ENCODE measurements at places on chromosomes 11 and 22. TPM values are rescaled to one million over a fixed set of nuclear protein-coding genes. Genes with fewer than 3 reads are reported as not detected.

GRCh38 chr11:71311176-71311925, 59.0 kb upstream of the SHANK2 start:
- no peak for DNase-seq

GRCh38 chr22:43216738-43217137, 29.8 kb upstream of the TTLL12 start:
- no peak for DNase-seq

Gene MS4A15
- not detected for polyA plus RNA-seq

DNA sequence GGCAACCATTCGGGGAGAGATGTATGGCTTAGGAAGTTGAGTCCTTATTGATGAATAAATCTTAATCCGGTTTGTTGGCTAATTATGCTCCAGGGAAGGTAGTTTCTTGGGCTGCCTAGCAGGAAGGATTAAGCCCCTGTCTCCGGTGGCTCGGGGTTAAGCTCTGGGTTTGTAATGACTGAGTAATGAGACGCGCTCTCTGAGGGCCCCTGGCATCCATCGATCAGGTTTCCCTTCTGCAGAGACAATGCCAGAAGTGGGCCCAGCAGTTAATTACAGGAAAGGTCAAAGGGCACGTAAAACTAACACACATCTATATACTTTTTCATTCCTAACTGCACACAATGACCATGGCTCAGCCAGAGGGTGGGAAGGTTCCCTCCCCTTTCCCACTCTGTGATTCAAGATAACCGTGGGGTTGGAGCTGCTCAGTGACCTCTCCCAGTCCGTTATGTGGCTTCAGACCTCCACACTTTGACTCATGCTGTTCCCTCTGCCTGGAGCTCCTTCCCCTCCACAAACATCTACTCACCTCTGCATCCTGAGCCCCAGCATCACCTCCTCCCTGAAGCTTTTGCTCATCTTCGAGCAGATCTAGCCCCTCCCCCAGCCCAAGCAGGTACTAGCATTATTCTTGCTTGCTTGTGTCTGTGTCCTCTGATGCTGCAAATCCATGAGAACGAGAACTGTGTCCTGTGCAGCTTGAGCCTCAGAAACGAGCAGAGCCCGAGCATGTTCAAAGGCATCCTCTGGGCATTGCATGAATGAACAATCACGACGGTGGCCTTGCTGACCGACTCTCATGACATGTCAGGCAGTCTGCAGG, 16.6 kb downstream of the SCUBE1 start:
- no peak for DNase-seq

Gene KCNA4
- polyA plus RNA-seq = 0.13 TPM

Gene GPR83
- 0.75 TPM for polyA plus RNA-seq

- no peak for DNase-seq
These were observed 53.7 kb upstream of the MTMR2 start for GRCh38 chr11:95977534-95978174.

Gene MN1
- 11.7 TPM for polyA plus RNA-seq

- no peak for DNase-seq
These were observed 71.5 kb upstream of the SORL1-AS1 start for GRCh38 chr11:121524233-121524631.

DNA sequence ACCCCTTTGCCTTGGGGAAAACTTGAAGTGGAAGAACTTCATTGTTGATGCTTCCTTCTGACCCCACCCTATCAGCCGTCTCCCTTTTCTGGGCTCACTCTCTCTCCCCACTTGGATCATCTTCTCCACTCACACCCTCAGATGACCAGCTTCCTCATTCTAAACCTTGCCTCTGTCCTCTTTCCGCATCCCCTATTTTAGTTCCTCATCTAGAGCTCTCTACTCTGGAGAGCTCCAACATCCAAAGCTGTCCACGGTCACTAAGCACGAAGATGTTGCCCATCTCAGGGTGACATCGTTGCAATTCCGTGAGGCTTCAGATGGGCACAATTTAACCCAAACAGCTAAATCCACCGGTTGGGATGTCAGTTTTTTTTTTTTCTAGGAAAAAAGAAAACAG, 31.6 kb upstream of the ME3 start:
- DNase-seq = no peak

DNA sequence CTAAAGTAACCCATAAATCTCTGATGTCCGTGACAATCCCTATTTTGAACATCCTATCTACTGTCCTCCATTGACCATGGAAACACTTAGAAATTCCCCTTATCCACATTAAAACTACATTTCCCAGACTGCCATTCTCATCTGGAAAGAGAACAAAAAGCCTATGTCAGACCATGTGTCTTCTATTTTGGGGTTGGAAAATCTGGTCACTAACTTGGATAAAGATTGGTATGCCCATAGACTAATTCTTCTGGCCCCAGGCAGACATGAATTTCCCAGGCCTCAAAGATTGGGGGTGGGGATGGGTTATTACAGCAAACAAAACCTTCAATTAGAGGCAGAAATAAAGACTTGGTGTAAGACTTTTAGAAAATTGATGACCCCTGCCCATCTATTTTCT, 30.9 kb upstream of the CREB3L1 start:
- DNase-seq = no peak

- no peak for DNase-seq
These were observed 1.8 kb downstream of the TESMIN start for GRCh38 chr11:68749229-68750123.

GRCh38 chr11:44531116-44531504, 34.4 kb upstream of the CD82 start:
- DNase-seq = no peak

Gene PLET1
- polyA plus RNA-seq = not detected

Gene SAA4
- not detected for polyA plus RNA-seq

GRCh38 chr22:49150801-49151221, 676.9 kb downstream of the BRD1 start:
- DNase-seq = no peak

DNA sequence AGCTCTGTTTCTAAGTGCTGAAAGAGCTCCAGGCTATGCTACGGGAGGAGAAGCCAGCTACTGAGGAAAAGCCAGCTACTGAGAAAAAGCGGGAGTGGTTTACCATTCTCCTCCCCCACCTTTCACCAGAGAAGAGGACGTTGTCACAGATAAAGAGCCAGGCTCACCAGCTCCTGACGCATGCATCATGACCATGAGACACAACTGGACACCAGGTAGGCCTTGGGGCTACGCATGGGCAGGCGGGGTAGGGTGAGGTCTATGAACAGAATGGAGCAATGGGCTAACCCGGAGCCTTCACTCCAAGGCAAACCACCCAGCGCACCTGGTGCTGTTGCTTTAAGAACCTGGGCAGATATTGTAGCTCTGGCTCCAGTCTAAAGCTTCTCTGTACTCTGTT, 1.1 kb downstream of the IL18BP start:
- DNase-seq = no peak

DNA sequence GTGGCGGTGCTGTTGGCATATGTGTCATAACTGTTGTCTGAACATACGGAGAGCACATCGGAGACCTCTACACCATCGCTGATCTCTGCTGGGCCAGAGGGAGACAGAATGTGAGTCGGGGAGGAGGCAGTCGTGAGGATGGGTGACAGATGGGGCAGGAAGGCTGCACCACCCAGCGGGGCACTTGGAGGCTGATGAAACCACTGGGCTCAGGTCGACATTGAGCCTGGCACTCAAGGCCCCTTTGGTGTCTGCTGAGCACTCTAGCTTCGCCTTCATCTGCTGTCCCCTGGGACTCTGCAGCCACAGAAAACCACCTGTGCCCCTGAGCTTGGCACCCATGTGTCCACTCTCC, 2.5 kb upstream of the KLHL35 start:
- no peak for DNase-seq

GRCh38 chr11:112174789-112175598, at the start of gene BCO2:
Gene BCO2 (plus strand): TSS chr11:112175512. CDS start chr11:112175602, 90 bp downstream.
- DNase-seq = peak; percentile 88

DNA sequence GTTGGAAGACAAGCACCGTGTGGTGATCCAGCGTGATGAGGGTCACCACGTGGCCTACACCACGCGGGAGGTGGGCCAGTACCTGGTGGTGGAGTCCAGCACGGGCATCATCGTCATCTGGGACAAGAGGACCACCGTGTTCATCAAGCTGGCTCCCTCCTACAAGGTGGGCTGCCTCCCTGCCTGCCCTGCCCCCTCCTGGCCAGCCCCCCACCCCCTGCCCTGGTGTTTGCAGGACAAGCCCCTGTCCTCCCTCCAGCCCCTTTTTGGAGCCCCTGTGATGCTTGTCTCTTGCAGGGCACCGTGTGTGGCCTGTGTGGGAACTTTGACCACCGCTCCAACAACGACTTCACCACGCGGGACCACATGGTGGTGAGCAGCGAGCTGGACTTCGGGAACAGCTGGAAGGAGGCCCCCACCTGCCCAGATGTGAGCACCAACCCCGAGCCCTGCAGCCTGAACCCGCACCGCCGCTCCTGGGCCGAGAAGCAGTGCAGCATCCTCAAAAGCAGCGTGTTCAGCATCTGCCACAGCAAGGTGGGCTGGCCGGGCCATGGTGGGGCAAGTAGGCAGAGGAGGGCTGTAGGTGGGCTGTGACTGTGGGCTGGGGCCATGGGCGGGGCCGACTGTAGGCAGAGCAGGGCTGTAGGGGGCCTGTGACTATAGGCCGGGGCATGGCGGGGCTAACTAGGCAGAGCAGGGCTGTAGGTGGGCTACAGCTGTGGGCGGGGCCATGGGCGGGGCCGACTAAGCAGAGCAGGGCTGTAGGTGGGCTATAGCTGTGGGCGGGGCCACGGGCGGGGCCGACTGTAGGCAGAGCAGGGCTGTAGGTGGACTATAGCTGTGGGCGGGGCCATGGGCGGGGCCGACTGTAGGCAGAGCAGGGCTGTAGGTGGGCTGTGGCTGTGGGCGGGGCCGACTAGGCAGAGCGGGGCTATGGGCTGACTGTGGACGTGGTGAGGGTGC, 13.6 kb downstream of the MUC2 start:
- no peak for DNase-seq

DNA sequence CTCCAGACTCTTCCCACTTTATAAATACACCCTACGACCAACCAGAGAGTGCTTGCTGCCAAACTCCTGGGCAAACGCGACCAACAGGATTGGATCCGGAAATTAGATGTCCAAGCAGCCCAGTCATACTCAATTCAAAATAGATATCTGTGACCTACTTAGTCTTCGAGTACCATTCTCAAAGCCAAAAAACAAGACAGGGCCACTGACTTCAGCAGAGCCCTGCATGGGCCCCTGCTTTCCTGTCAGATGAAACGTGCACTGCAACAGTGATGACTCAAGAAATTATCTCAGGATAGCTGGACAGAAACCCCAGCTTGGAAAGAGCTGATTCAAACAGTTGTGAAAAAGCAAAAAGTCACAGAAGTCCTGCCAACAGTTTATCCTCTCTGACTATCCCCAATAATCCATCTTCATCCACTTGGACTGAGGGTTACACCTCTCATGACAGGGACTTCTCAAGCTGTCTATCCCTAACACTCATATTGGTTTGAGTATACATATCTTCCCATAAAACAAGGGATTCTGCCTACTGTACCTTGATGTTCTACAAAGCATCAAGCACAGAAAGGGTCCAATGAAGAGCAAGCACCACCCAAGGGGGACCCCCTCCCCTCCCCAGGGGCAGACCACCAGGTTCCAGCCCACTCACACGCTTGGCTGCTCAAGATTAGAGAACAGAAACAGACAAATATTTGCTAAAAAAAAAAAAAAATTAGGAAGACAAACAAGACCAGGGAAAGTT, 17.4 kb downstream of the SMCO4 start:
- no peak for DNase-seq

DNA sequence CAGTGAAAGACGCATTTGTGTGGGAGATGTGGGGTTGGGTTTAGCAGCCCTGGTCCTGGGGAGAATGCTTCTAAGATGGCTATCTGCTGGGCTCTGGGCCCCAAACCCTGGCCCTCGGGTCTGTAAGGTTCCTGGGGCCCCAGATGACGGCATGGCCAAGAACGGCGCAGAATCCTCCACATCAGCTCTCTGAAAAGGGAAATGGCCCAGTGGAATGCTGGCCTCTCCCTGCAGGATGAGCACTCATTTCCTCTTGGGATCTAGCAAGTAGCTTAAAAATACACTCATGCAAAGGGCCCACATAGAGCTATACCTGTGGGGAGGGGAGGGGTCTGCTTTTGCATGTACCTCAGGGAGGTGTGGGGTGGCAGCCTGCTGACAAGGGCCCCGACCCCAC, 37.5 kb upstream of the LINC01488 start:
- no peak for DNase-seq

- DNase-seq = no peak
These were observed 13.0 kb downstream of the TUB start for GRCh38 chr11:8093931-8094575.

DNA sequence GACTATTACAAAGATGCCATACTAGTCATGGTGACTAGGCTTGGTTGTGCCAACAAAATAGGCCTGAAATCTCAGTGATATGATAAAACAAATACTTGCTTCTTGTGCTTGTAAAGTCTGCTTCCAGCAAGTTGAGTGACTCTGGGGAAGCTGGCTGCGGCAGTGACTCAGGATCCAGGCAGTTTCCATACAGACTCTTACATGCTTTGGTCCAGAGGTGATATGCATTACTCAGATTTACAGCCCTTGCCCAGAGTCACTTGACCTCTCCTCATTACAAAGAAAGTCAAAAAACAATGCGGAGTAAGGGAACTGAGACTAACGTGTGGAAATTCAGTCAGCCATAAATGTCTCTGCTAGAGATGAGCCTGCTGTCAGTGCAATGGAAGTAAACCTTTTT, 387.5 kb downstream of the KCNA4 start:
- peak; percentile 25 for DNase-seq

- DNase-seq = no peak
These were observed 753.1 kb downstream of the TBC1D22A start for GRCh38 chr22:47515384-47516125.

Gene MYRF
- 23.1 TPM for polyA plus RNA-seq

GRCh38 chr22:35620624-35621251, 3.6 kb upstream of the MB start:
- no peak for DNase-seq

DNA sequence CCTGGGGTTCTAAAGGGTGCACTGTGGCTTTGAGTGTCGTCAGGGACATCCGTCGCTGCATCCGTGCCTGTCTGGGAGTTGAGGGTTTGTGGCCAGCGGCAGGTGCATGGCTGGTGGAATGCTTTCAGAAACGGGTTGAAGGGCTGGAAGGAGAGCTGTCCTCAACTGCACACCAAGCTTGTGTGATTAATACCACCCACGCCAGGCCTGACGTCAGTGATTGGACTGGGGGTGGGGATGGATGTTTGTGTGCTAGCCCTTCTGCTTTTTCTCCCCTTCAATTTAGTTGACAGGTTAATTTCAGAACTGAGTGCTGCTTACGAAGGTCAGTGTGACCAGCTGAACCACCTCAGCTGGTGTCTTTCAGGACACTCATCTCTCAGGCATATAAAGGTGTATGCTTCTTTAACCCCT, 3.2 kb upstream of the GAB2 start:
- peak; percentile 57 for DNase-seq
